ENCODE measurements at places on chromosomes 5 and 9.

GRCh38 chr5:163943546-163943945 is 438.1 kb downstream of the MAT2B start:
- DNase-seq, result no peak

GRCh38 chr9:133945977-133946753 is 46.0 kb downstream of the VAV2 start:
- DNase-seq, result no peak

DNA sequence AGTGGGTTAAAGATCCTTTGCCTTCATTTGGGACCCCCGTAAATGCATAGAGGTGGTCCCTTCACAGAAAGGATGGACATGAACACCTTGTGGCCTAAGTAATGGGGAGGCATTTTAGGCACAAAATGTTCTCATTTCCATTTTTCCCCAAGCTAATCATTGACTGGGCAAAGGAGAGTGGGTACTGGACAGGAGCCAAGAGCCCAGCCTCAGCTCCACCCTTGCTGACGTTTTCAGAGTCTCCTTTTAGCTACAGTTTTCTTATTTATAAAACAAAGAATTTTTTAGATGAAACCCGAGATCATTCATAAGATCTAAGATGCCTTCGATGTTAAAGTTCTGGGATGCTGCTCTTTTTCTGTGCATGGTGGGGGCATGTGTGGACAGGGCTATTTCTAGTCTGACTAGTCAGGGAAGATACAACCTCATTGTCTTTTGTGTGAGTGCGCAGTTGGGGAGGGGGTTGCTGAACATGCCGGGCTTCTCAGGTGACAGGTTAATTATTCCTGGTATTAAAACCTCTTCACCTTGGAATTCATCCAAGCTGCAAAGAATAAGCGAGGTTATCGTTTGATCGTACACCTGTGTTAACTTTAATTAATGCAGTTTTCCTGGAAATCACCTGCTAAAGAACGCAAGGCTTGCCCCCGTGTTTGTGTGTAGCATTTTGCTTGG is 48.4 kb downstream of the ADAMTS16 start:
- DNase-seq, result no peak

DNA sequence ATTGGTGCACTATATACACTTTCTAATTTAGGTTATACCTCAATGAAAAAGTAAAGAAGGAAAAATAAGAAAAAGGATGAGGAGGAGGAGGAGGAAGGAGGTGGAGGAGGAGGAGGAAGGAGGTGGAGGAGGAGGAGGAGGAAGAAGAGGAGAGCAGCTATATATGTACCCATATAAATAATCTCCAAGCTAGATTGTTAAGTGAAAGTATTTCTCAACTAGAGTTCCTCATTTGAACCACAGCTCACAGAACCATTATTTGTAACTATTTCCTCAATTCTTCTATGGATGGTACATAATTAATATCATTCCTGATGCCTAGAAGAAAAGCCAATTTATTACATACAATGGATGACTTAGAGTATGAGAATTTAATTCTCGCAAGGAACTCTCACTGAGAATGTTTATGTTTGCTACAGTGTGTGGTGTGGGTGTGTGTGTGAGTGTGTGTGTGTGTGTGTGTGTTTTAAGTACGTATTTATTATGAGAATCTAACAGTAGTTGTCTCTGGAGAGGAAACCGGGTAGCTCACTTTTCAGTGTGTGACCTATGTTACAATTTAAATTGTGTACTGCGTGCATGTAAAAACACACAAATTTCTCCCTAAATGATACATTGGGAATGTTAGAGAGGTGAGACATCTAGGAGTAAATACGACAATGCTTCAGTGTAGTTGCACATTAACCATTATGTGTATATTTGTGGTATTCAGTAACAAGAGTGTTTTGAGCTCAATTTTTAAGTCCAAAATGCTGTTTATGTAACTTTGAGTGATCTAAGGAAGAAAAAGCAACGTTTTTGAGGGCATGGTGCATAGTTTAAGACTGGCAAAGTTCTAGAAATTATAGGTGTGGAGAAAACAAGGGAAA is 20.2 kb upstream of the NREP start:
- DNase-seq, result no peak

- DNase-seq, result no peak
Observed at GRCh38 chr9:125742657-125743056, 4.5 kb upstream of the PBX3 start.

DNA sequence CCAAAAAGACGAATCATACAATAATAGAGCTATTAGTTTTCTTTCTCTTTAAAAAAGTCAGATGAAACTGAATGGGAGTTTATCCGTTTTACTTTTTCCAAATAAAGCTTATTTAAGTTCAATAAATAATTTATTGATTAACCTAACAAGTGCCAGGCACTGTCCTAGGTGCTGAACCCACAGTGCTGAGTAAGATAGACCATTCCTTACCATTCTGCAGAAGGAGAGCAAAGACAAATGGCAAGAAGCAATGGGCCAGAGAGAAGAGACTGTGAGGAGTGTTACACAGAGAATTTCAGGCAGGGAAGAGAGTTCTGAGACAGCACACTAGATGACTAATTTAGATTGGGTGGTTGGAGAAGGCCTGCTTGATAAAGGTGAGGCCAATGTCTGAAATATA is 127.2 kb downstream of the AUH start:
- no peak for DNase-seq

- DNase-seq, result no peak
Observed at GRCh38 chr5:133758641-133759040, 146.3 kb upstream of the FSTL4 start.

DNA sequence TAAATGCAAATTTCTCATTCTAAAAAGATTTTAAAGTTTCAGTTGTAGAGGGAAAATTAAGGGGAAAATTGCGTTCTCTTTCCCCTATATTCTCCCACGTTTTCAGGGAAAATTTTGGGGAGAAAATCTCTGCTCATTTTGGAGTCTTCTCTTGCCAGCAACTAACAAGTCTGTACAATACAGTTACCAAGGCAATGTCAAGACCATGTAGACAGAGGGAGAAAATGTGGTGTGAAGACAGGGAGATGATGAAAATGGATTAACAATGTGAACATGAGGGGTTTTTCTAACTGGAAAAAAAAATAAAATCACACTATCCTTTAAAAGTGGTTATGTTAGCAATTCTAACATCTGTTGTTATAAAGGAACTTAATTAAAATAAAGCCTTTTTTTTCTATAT is 22.3 kb downstream of the SLC1A3 start:
- no peak for DNase-seq

DNA sequence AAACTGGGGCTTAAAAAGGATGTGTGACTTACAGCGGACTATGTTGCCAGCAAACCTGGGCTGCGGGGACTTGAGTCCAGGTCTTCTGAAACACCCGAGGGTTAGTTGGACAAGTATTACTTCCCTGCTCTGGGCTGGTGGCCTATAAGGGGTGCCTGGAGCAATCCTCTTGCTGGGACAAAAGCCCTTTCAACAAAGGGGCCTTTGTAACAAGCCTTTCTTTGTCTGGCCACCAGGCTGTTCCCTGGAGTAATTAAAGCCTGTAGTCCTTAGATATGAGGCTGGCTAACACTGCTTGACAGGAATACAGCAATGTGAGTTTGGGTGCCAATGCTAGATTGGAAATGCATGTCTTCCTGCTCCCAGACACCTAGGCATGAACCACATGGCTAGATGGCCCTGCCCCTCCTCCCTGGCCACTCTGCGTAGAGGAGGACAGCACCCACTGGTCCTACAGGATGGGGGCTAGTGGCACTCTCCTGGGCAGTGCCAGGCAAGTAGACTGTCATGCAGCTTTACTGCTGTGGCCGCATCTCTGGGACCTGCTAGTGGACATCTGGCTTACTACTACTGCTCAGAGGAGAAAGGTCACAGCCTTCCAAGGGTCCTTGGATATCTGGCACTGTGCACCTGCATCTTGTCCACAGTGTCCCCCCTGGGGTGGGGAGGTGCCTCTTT is 343.1 kb downstream of the ZSWIM6 start:
- no peak for DNase-seq

DNA sequence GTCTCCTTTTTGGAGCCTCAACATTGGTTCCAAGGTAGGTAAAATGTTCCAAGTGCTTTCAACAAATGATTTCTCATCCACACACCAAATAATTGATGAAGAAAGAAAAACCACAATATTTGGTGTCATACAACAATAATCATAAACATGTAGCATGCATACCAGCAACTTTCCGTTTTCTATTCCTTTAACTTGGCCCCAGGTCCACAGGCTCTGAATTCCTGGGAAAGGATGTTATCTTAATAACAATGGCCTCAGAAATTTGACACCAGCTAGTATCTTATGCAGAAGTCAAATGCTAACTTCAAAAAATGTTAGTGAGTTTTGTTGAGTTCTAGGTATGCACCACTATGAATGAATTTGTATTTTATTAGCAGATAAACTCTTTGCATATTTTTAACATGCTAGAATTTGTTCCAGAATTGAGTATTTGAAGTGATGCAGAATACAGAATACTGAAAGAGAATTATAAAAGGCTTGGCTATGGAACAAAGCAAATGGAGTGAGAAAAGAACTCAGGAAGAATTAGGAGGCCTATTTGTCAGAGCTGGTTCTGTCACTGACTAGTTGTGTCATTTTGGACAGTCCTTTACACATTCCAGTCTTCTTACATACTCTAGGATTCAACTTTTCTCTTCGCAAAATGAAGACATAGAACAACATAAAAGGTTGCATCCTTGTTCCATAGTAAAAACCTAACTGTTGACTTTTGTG is 435.3 kb upstream of the TNC start:
- DNase-seq, result no peak

DNA sequence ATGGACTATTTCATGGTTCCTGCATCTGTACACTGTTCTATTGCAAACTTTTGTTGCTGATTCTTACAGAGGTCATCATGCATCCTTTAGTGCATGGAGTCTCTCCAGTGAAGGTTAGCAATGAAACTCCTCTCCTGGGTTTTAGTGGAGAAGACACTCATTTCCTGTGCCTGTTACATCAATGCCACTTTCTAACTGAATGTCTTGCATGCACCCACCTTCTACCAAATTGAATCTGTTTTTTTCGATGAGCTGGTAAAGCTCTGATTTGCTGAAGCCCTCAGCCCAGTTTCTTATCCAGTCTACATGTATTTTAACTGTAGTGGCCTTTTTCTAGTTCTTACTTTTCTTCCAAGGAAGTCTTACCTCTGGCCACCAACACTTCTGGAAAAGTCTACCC is 591.8 kb upstream of the ADAMTS16 start:
- DNase-seq, result no peak

- no peak for DNase-seq
Observed at GRCh38 chr5:134536876-134537275, 11.4 kb downstream of the JADE2 start.

DNA sequence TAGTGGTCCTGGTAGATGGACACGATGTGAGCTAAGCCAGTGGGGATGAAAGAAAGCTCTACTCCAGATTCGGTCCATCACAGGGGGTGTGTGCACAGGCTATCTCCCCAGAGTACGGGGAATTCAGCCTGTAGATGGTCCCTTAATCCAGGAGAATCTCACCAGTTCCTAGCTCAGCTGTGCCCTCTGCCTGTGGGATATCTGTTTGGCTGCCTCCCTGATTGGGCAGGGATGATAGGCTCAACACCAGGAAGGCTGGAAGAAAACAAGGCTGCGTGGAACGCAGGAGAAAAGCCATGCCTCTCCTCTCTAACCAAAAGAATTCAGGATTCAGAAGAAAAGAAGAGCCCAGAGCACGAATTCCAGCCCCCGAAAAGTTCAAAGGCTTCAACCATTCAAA is 40.9 kb downstream of the VLDLR start:
- DNase-seq, result no peak

- DNase-seq, result no peak
Observed at GRCh38 chr5:32436553-32437242, 7.8 kb downstream of the ZFR start.

DNA sequence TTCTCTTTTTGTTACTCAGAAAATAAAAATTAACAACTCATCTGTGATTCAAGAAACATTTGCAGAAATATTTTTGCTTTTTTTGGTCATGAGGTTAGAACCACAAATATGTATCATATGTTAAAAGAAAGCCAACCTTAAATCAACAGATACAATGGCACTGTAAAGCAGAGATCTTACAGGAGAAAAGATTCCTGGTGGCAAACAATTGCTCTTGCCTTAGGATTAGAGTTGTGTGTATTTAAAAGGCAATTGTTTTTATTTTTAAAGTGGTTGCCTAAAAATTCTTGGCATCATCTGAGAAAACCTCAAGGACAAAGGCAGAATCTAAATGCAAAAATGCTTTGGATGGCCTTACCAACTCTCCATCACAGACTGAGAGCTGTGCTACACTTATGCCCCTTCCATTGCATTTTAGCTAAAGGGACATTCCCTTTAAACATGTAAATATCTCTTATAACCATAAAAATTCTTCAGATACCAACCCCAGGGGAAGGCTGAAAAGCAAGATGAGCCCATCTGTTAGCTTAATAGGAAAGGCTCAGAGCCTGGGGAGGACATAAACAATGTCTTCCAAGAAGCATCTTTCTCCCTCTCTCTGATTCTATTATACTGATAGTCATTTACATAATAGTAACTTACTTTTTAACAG is 100.4 kb downstream of the FAM114A2 start:
- no peak for DNase-seq

GRCh38 chr9:115877852-115878438 is 275.6 kb upstream of the PAPPA start:
- no peak for DNase-seq

- no peak for DNase-seq
Observed at GRCh38 chr5:175831507-175831906, 39.9 kb upstream of the CPLX2 start.

DNA sequence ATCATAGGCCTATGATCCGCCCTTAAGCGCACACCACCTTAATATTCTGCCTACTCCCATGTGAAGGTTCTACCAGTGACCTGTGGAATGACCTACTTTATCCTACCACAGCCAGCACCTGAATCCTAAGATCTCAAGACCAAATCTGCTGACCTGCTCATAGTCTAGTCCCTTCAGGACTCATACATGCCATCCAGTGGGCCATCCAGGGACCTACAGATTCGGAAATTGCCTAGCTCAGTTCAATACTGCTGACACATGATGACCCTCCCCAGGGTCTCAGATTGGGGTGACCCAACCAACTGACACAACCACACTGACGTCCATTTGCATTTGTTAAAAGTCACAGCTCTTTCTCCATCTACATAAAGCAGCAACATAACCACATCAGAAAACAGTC is 443.8 kb upstream of the ST8SIA4 start:
- no peak for DNase-seq

GRCh38 chr5:87541033-87541432 is 128.3 kb upstream of the CCNH start:
- no peak for DNase-seq

DNA sequence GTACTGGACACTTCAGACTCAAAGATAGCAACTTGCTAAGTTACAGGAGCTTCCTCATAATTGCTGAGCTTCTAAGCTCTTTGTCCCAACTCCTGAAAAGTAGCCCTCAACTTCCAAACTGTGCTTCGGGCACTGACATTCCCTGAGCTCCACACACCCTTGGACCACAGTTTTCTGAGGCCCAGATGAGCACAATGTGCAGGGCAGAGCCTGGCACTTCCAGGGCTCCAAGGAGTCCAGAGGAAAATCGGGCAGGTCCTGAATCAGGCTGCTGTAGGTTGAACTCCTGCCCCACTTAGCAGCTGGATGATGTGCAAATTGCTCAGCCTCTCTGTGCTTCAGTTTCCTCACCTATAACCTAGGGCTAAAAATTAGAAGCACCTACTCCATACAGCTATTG is 54.6 kb upstream of the KCNIP1 start:
- no peak for DNase-seq

- no peak for DNase-seq
Observed at GRCh38 chr5:118968925-118969375, 19.4 kb downstream of the DTWD2 start.

Data from activated T-helper 1 cell treated with anti-CD3 and anti-CD28 coated beads, Interleukin-2, amount 50 U/mL, for 16 hours (primary cell).